Bronchial epithelial cell (primary cell): ENCODE measurements at places on chromosomes 4 and X. TPM values are rescaled to one million over a fixed set of nuclear protein-coding genes. Genes with fewer than 3 reads are reported as not detected.
A peak's percentile ranks its signal among the peaks of the same experiment; 100 is the strongest.

- DNase-seq = peak; percentile 0
These were observed 56.0 kb downstream of the GLUD2 start for GRCh38 chrX:121103381-121103780.

DNA sequence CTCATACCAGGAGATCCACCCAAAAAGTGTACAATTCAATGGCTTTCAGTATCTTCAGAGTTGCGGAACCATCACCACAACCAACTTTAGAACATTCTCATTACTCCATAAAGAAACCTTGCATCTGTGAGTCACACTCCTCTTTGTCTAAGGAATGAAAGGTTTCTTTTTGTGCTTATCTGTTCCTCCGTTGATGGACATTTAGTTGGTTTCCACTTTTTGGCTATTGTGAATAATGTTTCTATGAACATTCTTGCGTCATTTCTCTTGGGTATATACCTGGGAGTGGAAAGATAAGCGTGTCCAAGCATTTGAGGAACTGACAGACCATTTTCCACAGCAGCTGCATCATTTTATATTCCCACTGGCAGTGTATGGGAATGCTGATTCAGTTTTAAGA lies 10.6 kb downstream of the FAM184B start:
- DNase-seq = peak; percentile 52

DNA sequence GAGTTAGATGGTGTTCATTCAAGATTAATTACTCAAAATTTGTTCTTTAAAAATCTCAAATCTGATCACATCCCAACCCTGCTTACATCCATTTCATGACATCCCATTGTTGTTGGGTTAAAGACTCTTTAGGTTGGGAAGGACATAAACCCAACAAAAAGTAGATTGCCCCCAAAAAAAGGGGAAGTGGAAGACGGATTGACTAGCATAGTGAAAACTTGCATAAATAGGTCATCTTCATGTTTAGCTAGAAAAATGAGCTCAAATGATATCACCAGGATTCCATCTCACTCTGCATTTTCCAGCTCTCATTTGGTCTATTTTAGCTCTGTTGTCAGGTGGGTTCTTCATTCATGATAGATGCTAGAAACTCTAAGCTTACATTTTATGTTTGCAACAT lies 18.5 kb upstream of the TET2 start:
- no peak for DNase-seq

- DNase-seq = no peak
These were observed 43.5 kb upstream of the PDE5A start for GRCh38 chr4:119672086-119672485.

MAGEC1 gene
- total RNA-seq = not detected in 2 replicates

DNA sequence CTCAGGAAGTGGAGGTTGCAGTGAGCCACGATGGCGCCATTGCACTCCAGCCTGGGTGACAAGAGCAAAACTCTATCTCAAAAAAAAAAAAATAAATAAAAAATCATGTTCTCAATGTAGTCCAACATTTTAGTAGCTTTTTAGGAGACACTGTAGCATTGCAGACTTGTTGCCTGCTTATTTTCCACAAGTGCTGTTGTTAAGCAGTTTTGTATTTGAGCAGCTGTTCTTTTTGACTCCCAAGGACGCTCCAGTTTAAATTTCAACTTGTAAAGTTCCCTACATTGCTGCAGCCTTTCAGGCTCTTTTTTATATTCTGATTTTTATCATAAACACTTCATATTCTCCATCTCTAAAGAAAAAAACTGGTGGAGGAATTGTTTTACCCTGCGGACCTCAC lies 83.1 kb downstream of the PPEF2 start:
- no peak for DNase-seq

MAGED4B gene
- total RNA-seq = 0.13 and 1.6 TPM in 2 replicates

DNA sequence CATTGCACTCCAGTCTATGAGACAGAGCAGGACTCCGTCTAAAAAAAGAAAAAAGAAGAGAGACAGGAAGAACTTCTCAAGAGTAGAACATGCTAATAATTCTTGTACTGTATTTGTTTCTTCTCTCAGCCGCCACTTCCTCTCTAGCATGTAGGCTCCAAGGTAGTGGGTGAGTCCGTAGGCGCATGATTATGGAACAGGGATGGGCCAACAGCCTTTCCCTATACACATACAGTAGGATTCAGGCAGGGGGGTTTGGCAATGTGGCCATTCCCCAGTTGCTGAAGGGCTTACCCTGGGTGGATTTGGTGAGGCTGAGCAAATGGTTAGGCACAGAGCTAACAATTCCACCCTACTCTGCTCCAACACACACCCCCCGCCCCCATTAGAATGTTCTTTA lies 35.0 kb upstream of the APLN start:
- no peak for DNase-seq

COQ2 gene
- total RNA-seq = 9.5 and 14.7 TPM in 2 replicates

ARSD gene
- total RNA-seq = 11.8 and 29.6 TPM in 2 replicates

DNA sequence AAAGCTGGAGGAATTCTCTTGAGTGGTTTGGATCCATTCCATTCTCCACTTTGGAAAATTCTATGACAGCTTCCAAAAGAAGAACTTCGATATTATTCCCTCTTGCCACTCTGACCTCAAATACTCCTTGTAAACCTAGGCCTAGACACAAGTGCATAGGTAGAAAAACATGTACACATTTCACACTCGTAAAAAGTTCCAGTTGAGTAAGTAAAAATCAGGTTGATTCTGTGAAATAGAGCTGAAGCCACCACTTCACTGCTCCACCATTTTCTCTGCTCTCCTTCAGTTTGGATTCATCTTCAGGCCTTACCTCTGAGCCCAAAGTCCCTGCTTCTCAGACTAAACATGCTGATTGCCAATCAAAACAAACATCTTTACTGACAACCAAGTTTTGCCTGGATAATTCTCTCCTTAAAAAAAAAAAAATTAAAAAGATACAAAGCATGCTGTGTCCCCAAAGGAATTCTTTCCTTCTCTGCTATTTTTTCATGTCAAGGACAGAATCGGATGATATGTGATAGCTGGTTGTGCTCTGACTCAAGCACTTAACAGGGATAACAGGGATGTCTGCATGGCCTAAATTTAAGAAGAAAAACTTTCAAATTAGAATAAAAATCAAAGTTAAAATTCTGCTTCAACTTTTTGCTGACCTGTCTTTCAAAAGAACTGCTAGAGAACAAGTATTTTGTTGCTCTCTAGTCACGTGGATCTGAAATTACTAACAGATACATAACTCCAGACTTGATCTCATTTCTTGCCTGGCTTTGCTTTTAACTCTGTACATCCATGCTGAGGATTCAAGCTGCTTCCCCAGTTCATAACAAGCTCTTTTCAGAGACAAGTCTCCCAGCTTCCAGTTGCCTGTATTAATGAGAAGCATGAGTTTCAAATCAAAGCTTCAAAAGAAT lies 420.9 kb upstream of the INTU start:
- no peak for DNase-seq

DNA sequence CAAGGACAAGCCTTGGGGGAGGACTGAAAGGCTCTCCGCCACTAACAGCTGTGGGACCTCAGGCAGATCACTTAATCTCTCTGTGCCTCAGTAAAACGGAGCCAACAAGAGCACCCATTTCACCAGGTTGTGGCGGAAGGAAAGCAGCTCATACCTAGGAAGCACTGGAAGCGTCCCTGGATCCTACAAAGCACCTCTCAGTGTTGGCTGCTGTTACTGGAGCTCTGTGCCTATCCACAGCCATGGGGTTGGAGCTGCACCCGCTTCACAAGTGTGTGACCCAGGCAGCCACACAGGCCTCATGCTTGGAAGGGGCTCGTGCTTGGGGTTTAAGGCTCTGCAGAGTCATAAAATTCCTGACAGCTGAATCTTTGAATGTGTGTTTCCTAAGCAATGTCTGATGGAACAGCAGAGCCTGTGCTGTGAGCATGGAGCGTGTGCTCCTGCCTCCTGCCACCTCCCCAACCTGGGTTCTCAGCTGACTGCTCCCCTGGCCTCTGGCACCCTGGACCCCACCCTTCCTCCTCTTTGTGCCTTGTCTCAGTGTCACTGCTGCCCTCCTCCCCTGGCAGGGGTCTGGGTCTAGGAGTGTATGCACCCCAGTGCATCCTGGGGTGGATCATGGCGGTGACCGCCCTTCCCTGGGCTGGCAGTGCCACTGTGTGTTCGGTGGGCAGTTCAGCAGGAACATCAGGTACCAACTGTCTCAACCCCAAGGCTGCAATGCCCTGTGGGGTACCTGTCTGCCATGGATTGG lies 14.4 kb upstream of the MAN2B2 start:
- DNase-seq = peak; percentile 34

DNA sequence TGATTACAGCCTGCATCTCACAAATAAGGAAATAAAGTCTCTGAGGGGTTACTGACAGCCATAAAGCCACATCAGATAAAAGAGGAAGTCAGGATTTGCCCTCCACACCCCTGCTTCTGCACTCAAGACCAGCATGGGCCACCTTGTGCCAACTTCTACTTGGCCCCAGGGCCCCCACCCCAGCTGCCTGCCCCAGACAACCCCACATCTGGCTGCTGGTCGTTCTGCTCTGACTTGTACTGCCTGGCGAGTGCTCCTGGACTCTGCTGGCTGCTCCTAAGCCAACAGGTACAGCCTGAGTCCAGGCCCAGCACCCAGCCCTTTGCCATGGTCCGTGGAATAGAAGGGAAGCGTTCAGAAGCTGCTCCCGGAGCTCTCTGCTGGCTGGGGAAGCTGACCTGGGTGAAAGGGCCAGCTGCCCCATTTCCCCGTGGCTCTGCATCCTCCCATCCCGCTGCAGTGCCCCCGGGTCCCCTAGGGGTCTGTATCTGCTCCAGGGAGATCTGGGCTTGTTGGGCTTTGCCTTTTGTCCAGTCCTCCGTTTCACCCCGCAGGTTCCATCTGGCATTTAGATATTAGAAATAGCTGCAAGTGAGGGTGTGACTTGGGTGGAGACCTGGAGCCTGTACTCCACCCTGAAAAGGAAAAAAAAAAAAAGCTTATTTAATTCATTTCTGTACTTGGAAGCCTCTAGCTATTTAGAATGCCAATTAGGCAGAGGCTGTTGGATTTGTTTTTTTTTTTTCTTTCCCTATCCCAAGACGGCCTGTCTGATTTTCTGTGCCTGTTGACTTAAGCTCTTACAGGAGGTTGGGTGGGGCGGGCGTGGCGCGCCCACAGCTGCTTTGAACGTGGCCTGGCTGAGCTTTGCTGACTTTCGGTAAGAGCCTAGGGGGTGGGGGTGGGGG lies 194.7 kb downstream of the PTTG2 start:
- DNase-seq = peak; percentile 73

- no peak for DNase-seq
These were observed 24.4 kb downstream of the CFAP99 start for GRCh38 chr4:2443061-2443730.

DNA sequence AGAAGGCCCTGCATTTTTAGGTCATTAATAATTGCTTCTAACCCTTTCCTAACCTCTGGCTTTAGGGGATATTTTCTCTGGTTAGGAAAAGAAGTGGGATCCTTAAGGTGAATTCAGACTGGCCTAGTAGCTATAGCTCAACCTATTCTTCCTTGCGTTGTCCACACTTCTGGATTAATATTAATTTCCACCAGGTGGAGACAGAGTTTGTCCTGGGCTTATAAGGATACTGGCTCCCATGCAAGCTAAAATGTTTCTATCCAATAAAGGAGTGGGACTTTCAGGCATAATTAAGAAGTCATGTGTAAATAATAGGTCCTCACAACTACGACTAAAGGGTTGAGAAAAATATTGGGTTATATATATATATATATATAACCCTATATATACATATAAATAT lies 860.0 kb upstream of the POU3F4 start:
- DNase-seq = peak; percentile 6

- DNase-seq = no peak
These were observed 577.2 kb upstream of the HTR2C start for GRCh38 chrX:114006664-114007063.

- no peak for DNase-seq
These were observed 216.6 kb downstream of the PDGFC start for GRCh38 chr4:156754832-156755570.

GLRA2 gene
- total RNA-seq = not detected in 2 replicates

- DNase-seq = no peak
These were observed 126.5 kb upstream of the WDFY3 start for GRCh38 chr4:85092943-85093342.

GRCh38 chrX:39384996-39385395 lies 583.7 kb downstream of the MID1IP1 start:
- no peak for DNase-seq

NUDT10 gene
- total RNA-seq = 0.64 and 0.79 TPM in 2 replicates

USP17L22 gene
- total RNA-seq = not detected in 2 replicates

GRCh38 chr4:113905301-113905700 lies 74.1 kb downstream of the ARSJ start:
- DNase-seq = no peak

TACC3 gene
- total RNA-seq = 1.2 and 3.4 TPM in 2 replicates

DNA sequence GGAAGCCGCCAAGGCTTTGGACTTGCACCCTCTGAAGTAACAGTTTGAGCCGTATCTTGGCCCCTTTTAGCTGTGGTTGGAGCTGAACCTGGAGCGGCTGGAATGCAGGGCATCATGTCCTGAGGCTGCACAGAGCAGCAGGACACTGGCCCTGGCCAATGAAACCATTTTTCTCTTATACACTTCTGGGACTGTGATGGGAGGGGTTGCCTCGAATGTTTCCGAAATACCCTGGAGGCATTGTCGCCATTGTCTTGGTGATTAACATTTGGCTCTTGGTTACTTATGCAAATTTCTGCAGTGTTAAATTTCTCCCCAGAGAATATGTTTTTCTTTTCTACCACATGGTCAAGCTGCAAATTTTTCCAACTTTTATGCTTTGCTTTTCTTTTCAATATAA lies 137.2 kb downstream of the MAGEC1 start:
- DNase-seq = no peak

DNA sequence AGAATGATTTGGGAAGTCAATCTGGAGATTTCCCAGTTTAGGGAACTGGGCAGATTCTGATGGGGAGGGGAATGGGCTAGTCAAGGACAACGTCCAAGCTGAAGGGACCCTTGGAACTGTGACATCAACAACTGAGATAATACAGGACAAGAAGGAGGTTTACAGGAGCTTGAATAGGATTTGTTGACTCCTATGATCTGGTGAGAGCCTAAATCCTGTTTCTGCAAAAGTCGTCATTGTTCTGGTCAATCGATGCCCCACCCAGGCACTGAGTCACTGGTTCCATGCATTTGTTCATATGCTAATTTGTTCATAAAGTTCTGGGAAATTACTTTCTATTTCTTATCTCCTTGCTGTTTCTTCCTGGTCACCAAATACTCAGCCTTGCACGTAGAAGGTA lies 15.3 kb upstream of the PDGFRA start:
- DNase-seq = peak; percentile 71

GRCh38 chrX:130071611-130072344 lies 38.5 kb downstream of the ELF4 start:
- no peak for DNase-seq

GRCh38 chrX:23394421-23394820 lies 59.8 kb downstream of the PTCHD1 start:
- no peak for DNase-seq

GRCh38 chrX:81564851-81565250 lies 362.9 kb downstream of the SH3BGRL start:
- DNase-seq = no peak

- DNase-seq = no peak
These were observed 117.4 kb upstream of the LIMCH1 start for GRCh38 chr4:41420541-41420940.

FGF13 gene
- 1.2 and 6.8 TPM in 2 replicates for total RNA-seq

- DNase-seq = no peak
These were observed 106.0 kb upstream of the ARHGAP24 start for GRCh38 chr4:85368932-85369331.

ADRA2C gene
- total RNA-seq = under 0.01 and 0.13 TPM in 2 replicates

OTUD4 gene
- total RNA-seq = 22.9 TPM in 2 replicates

- no peak for DNase-seq
These were observed 83.8 kb downstream of the UNC5C start for GRCh38 chr4:95465010-95465409.
